ENCODE measurements at places on chromosomes 11 and 22. TPM values are rescaled to one million over a fixed set of nuclear protein-coding genes. Genes with fewer than 3 reads are reported as not detected.

CCDC117 gene
- 25.8 TPM for total RNA-seq

- DNase-seq: no peak
These were observed 198.4 kb downstream of the SBF2 start for GRCh38 chr11:10095412-10096208.

DNA sequence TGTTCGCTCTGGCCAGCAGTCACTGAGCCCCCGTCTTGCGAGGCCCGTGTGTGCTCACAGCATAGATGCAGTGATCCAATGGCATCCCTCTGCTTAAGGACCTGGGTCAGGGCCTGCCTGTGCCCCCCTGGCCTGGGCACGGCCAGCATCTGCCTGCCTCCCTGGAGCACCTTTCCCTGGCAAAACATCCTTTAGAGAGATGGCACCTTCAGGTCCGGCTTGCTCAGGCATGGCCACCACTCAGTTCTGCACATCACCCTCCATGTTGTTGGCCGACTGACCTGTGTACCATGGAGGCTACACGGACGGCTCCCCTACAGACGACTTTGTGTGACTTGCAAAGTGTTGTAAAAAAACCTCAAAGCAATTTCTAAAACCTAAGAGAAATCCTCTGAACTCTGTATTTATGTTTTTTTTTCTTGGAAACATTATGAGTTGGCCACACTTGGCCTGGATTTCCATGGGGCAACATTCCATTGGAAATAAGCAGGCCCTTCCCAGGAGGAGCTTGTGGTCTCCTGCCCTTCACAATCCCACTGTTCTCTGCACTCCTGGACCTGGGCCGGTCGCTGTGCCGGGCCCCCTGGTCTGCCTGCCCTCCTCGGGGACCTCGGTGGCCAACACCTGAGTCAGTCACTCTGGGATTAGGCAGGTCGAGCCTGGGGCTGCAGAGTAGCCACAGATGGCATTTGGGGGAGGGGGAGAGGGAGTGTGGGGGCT, 592.4 kb downstream of the TBC1D22A start:
- DNase-seq: no peak

GRCh38 chr11:26286472-26287066, 45.4 kb upstream of the ANO3 start:
- no peak for DNase-seq

DNA sequence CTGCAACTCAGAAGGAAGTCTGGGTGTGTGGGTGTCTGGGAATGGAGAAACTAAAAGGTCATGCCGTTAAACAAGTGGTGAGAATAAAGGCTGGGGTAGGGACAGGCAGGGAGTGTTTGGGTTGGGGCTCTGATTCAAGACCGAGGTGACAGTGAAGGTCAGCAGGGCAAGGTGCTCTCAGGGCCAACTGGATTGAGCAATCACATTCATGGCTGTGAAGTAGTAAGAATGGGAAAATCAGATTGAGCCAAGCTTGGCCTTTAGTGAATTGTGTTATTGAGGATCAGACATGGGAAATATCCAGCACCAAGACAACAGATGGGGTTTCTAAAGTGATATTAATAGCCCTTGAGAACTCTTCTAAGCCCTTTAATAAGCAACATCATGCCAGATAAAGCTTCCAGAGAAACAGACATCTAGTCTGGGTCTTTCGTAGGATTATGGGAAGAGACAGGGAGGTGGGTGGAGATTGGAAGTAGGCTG, 24.3 kb downstream of the SCN3B start:
- DNase-seq: no peak

TRIM51 gene
- total RNA-seq: not detected

PKDREJ gene
- total RNA-seq: not detected

MOGAT2 gene
- total RNA-seq: 0.12 TPM
